ENCODE measurements at places on chromosomes 5 and 9.

DNA sequence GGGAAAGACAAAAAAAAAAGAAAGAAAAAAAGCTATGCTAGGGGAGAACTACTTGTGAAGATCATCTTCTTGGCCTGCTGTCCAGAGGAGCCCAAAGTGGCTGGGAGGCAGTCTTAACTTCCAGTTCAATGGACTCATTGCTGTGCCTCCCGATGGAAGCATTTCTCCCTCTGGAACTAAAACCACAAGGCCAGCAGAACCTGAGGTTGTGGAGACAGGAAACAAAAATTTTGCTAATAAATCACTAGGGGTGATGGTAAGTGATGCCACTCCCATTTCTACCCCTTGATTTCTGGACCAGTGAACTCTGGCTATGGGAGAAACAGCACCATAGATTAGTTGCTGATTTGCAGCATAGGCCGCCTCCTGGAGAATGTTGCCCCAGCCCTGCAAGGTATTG is 123.4 kb upstream of the NFIL3 start:
- no peak for DNase-seq

DNA sequence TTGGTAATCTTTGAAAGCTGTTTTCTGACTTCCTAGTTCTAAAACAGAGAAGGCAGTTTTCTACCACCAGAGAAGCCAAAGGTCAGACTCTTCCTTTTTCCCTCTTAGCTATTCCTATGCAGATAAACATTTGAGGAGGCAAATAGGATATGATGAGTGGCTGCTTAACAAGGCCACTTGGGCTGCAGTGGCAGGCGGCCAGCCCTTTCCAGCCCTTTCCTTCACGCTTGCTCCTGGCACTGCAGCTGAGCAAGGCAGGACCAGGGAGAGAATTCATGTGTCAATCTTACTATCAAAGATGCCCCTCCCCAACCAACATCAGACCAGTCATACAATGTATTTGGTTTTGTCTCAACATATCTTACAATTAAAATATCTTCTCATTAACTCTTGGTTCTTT is 36.8 kb upstream of the RNF38 start:
- DNase-seq = no peak

DNA sequence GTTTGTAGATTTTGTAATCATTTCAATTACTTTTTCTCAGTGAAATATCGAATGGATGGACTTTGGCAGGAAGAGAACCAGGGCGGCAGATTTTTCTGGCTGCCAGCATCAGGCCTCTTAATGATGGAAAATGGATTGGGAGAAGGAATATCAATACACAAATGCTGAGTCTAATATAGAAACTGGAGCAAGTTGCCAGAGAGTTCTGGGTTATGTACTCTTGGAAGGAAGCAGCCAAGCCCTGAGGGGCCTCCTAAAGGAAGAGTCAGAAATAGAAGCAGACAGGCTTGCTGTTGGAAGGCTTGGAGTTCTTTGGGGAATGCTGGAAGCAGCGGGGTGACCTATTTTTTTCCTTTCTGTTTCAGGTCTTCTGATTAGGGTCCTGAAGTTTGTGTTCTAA is 428.6 kb downstream of the DMAC1 start:
- no peak for DNase-seq

DNA sequence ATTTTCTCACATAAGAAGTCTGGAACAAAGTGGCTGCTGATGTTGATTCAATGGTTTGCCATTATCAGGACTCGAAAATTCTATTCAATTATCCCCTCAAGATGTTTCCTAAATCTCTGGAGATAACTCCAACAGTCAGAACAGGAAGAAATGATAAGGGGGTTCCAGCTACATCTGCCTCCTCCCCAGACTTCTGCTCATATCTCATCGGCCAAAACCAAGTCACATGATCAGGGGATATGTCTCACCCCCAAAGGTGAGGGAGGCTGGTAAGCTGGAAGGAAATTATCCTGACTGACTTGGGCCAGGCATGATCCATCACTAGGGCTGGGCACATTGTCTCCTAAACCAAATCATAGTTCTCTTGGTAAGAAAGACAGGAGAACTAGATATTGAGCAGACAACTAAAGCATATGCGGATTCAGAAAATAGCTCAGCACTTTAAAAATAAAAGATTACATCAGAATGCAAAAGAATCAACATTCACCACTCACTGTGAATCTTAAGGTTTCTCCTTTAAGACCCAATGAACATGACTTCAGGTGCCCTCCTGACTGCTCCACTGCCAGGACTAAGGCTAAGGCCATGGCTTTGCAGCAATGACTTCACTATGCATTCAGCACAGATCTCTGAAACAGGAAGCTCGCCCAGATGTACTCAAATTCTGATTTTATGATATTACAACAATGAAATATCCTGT is 306.3 kb downstream of the ENC1 start:
- DNase-seq = no peak

- DNase-seq = no peak
Measured at GRCh38 chr9:82254646-82255367, 266.2 kb downstream of the SPATA31D1 start.

DNA sequence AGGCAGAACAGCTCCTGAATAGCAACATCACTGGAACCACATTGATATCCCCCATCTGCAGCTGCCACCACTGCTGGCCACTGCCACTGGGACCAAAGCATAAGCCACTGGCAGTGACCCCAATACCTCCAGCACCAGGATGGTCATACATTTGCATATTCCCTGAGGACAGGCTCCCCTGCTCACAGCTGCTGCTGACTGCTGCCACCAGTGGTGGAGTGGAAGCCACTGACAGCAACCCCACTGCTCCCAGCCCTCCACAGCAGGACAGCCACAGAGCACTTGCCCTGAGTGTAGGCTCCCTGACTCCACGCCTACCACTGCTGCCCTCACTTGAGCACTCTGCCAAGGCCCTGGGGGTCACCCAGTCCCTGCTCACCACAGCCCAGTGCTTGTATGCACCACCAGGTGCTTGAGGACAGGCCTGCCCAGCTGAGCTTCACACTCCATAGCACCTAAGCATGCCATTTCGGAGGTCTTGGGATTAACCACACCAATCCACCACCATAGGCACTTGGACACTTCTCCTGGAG is 327.4 kb upstream of the RPS23 start:
- no peak for DNase-seq

DNA sequence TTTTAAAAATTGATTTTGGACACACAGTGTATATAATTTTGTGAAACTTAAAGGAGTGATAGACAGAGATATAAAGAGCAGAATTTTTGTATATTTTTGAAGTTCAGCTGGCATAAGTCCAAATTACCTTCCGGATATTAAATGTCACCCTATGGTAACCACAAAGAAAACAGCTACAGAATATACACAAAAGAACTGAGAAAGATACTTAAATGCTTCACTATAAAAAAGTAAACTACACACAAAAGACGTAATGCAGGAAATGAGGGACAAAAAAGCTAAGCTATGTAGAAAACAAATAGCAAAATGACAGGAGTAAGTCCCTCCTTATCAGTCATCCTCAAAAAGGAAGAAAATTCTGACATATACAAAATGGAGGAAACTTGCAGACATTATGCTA is 29.4 kb downstream of the HACD4 start:
- DNase-seq = no peak

DNA sequence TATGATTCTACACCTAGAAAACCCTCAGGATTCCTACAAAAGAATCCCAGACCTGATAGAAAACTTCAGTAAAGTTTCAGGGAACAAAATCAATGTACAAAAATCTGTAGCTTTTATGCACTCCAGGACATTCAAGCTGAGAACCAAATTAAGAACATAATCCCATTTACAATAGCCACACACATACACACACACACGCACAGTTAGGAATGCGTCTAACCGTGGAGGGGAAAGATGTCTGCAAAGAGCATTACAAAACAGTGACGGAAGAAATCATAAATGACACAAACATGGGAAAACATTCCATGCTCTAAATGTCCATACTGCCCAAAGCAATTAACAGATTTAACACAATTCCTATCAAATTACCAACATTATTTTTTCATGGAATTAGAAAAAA is 51.4 kb upstream of the CAST start:
- no peak for DNase-seq

- no peak for DNase-seq
Measured at GRCh38 chr9:104774831-104775573, 11.1 kb downstream of the NIPSNAP3B start.

DNA sequence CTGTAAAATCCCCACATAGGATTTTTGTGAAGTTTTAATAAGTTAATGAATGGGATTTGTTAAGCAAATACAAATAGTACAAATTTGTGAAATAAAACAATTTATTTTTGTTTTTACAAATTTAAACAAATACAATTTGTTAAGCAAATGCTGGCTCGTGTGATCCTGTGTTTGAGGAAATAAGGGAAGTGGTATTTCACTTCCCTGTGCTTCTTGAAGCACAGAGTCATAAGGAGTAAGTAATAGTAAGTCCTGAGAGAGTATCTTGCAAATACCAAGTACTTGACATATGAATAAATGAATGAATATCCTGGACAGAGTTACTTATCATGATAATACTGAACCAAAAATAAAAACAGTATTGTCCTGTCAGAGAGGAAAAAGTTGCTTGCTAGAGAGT is 9.1 kb downstream of the SMIM3 start:
- no peak for DNase-seq

GRCh38 chr9:100190339-100190738 is 91.3 kb downstream of the INVS start:
- no peak for DNase-seq

- DNase-seq = no peak
Measured at GRCh38 chr5:33978306-33978705, 6.2 kb downstream of the SLC45A2 start.

GRCh38 chr5:64229163-64229774 is 63.6 kb downstream of the RNF180 start:
- DNase-seq = no peak

DNA sequence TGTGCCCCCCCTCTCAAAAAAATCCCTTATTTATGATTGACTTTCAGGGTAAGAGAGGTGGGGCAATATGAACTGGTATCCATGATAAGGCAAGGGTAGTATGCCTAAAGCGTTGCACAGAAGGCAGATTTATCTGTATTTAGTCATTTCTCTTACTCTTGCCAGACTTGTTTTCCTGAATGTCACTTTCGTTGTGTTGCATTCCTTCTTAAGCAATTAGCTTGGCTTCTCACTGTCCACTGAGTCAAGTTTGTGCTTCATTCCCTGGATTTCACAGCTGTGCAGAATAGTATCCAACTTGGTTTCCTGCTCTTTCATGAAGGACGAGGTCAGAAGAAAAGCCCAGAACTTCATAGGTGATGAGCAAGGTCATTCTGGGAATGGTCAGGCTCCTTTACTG is 301.5 kb upstream of the ACTBL2 start:
- no peak for DNase-seq

DNA sequence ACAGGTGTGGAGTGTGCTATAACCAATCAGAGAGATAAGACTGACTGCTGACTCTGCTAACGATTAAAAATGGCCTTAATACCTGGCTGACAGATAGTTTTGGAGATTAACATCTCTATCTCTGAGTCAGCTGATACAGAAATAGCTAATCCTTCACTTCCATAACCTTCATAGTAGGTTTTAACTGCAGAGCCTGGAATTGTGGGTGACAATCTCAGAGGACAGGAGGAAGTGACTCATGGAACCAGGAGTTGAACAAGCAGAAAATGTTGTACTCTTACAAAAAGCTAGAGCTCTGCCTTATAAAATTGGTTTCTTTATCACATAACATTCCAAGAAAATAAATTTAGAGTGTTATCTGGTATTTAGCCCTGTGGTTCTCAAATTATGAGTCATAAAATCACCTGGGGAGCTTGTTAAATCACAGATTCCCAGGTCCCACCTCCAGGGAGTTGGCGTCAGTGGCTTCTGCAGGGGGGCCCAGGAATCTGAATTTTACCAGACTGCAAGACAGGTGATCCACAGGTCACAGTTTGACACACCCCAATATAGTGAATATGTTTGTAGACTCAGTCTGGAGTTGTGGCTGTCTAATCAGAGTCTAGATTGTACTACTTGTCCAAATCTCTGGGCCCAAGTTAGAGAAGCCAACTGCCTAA is 44.4 kb upstream of the AFAP1L1 start:
- DNase-seq = no peak

GRCh38 chr5:105874316-105874715 is 1796.4 kb downstream of the EFNA5 start:
- no peak for DNase-seq

DNA sequence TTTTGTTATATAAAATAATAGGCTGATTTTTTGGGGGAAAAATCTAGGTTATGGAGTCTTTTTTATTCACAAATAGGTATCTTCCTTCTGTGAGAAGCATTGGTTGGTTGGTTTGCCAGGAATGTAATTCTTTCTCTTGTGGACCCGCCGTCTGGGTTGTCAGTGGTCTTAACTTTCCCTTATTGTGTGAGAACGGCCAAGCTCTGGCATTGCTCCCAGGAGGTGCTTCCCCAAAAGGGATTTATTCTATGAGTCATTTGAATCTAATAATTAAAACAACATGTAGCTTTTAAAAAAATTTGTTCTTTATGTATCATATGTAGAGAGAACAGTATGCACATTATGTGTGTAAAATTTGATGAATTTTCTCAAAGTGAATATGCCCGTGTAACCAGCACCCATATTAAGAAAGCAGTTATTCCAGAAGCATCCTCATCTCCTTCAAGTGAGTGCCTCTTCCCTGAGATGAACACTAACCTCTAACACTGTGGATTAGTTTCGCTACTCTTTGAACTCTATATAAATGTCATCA is 114.4 kb downstream of the MAST4 start:
- no peak for DNase-seq

DNA sequence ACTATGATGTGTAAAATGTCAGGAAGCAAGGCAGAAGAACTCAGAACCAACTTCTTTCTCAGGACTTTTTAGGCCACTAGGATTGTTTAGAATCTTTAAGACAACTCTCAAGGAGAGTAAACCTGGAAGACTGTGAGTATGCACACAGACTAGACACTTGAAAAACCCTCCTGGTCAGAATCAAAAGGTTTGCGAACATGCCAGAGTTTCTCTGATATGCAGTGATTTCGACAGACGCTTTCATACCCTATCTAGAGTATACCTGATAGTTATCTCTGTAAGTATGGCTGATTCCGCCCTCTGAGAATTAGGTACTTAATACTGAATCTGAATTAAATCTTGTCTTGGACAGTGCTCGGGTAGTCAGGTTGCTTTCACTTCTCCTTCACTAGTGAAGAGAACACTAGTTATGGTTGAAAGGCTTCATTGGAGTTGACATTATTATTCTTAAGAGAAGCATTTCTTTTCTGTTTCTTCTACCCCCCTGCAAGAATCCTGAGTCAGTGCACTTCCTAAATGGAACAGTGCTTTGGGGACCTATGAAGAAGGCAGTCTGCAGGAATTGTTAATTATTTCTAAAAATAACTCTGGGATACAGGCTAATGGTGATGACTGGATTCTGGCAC is 158.1 kb downstream of the HACD4 start:
- no peak for DNase-seq

- DNase-seq = no peak
Measured at GRCh38 chr9:69759021-69759420, 790 bp downstream of the PTAR1 start.

GRCh38 chr9:74663439-74663838 is 166.3 kb downstream of the RORB start:
- no peak for DNase-seq

- DNase-seq = no peak
Measured at GRCh38 chr5:68379275-68380036, 163.9 kb downstream of the PIK3R1 start.
